ENCODE measurements at places on chromosomes 4 and X.

DNA sequence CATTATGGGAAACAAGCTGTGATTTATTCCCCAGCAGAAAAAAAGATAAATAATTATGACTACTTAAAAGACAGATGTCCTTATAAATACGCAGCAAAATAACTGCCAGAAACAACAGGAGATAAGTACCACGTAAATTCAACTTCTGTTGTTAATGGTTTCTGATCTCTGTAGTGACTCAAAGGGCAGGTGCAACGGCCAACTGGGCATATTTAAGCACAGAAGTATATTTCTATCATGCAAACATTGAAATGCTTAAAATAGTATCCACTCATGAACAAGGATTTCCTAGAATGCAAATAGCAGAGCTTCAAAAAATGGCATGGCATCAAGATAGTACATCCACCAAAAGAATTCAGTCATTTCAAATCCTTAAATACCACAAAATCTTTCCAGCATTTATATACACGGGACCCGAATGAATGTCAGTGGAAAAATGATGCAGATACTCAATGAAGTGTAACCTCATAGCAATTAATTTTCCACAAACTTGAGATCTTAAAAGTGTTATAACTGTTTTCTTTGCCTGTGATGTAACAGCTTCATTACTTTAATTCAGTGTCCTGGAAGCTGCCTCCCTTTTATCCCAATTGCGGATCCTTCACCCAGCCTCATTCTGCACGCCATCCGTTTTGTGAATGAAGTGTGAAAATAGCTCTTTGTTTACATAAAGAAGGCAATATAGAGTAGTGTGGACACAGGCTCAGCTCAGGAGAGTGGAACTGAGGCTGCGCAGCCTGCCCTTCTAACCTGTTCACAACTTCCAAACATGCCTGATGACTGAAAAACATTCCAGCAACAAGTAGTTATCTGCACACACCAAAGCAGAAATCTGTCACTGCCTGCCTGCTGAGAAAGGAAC, 10.2 kb downstream of the PDGFC start:
- no peak for DNase-seq

DNA sequence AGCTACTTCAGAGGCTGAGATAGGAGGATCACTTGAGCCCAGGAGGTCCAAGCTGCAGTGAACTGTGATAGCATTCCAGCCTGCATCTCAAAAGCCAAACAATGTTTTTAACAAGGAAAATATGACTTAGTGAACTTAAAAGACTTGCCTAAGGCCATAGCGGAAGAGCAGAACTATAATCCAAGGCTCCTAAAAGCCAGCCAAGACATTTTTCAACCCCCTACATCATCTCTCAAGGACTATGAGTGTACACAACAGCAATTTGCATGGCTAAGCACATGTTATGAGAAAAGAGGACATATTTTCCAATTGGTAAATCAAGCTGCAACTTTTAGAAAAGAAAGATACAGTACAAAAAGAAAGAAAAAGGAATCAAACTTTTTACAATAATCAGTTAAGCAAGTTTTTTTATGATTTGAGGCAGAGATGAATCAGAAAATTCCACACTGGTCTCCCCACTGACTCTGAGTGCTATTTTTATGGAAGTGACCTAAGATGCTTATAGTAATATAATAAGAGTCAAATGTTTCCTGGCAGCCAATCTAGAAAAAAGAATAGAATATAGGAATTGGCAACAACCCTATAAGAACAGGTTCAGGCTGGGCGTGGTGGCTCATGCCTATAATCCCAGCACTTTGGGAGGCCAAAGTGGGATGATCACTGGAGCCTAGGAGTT, 9.8 kb upstream of the ACOT9 start:
- DNase-seq, result no peak

DNA sequence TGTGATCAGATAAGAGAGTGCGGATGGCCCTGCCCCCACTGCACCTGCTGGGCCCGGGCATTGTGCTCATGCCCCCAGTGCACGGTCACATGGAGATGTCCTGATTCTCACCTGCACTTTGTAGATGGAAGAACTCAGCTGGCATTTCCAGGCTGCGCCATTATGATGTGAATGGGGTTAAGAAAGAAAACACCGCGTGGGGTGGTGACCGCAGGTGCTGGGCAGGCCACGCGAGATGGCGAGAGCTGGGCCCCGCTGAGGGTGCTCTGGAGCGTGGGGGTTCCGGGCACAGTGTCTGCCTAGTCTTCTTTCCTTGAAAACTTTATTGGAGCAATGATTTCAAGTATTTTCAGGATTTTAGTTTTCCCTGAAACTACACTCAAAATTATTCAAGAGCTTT, 17.8 kb upstream of the HGFAC start:
- DNase-seq, result no peak

- peak; percentile 14 for DNase-seq
These were observed 50.2 kb downstream of the LEF1 start for GRCh38 chr4:108118505-108118904.

GRCh38 chr4:98260579-98261404, at the start of gene RAP1GDS1:
RAP1GDS1 (plus strand) TSS chr4:98261384; CDS start chr4:98261566, 182 bp downstream.
- DNase-seq, result peak; percentile 93

DNA sequence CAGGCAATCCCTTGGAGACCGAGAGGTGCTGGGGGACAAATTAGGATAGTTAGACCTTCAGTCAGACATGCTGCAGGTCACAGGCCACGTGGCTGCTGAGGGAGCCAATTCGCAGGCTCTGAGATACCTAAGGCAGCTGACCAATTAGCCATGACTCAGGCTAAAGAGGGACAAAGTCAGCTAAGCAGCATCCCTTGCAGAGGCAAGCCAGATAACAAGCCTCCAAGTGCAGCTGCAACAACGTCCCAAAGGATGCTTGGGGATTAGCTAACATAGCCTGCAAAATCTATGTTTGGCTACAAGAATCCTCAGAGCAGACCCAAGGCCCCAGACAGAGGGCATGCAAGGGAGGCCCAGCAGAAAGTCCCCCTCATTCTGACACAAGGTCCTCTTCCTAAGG, 93.5 kb downstream of the SEL1L3 start:
- peak; percentile 25 for DNase-seq

DNA sequence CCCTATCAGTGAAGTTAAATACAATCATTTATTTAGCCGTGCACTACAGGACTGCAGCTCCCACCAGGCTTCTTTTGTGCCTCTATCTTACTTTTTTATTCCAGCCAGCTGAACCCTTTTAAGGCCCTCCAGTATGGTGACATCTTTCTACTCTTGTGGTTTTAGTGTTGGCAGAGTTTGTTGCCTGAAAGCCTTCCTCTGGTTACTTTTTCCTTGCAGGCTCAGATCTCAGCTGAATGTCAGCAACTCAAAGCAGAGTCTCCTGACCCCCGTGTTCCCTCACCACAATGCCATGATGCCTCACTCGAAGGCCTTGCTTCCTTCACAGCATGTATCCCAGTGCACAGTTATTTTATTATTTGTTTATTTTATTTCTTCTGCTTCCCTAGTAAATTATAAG, 818.9 kb upstream of the LCORL start:
- DNase-seq, result no peak

GRCh38 chrX:76183289-76184049, 10.6 kb downstream of the PBDC1 start:
- DNase-seq, result no peak

- no peak for DNase-seq
These were observed 111.7 kb downstream of the ADRA2C start for GRCh38 chr4:3877868-3878267.

DNA sequence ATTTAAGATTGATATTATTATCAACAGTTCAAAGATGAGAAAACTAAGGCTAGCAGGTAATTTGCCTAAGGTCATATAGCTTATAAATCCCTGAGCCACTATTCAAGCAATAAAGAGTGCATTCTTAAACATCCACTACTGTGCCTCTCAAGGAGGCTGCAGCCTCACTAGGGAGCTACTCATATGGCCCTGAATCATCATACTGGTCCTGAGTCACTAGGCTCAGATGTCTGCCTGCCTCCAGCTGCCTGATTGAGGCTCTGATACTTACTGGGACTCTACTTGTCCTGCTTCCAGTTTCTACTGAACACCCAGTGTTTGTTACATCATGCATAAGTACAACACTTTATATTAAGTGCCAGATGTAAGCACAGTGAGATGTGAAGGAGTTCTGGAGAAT, 110.7 kb downstream of the AASDH start:
- DNase-seq, result no peak

GRCh38 chrX:38080808-38081207, 74.5 kb downstream of the SYTL5 start:
- DNase-seq, result no peak

DNA sequence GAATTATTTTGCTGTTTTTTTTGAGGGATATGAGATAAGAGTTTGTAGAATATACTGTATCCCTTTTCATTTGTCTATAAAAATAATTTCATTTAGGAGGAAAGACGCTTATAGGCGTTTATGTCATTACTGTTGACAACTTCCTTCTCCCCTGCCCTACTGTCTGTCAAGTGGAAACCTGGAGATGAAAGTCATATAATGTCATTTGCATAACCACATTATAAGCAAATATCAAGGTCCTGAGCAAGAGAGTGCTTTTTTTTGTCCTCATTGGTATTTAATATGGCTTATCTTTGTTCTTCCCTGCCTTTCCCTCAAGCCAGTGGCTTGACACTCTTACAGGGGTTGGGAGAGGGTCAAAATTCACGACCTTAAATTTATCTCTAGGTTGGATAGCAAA, 55.8 kb downstream of the LRP2BP start:
- DNase-seq, result no peak

DNA sequence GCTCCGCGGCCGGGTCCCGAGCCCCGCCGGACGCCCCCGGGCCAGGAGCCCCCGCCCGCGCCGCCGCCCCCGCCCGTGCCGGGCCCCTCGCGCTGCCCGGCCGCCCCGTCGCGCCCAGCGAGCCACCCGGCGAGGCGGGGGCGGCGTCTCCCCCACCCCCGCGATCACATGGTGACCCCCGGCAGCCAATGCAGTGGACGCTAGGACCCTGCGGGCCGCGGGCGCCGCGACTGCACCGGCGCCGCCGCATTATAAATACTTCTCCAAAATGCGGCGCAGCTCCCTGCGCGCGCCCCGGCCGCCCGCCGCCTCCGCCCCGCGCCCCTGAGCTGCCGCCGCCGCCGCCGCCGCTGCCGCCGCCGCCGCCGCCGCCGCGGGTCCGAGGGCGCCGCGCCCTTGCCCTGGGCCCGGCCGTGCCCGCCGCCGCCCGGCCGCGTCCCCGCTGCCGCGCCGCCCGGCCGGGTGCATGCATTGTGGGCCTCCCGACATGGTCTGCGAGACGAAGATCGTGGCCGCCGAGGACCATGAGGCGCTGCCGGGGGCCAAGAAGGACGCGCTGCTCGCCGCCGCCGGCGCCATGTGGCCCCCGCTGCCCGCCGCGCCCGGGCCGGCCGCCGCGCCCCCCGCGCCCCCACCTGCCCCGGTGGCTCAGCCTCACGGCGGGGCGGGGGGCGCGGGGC, at the start of gene NAT8L:
Gene NAT8L (plus strand): TSS at position 282 of the 680 bp plus-strand sequence. CDS start 185 bp downstream, at position 467.
- DNase-seq, result no peak

- peak; percentile 63 for DNase-seq
These were observed 2.9 kb downstream of the TBL1X start for GRCh38 chrX:9467751-9468150.

DNA sequence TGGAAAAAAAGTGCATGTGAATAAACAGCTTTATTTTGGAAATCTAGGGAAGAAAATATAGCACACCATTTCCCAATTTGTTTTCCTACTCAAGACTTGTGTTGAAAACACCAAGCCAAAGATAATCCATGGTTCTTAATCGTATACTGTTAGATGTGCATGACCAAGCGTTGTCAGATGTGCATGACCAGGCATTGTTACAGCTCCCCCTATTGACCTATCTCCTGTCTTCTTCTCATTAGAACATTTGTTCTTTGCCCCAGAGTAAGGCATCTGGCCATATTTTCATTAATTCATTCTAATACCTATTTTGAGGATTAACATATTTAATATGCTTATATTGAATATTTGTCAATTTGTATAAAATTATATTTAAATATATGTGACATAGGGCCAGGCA, 14.4 kb upstream of the VCX start:
- DNase-seq, result no peak

- DNase-seq, result no peak
These were observed 56.6 kb downstream of the NELFA start for GRCh38 chr4:1952058-1952700.

GRCh38 chrX:138745196-138745595, 33.7 kb upstream of the FGF13 start:
- DNase-seq, result peak; percentile 34

- no peak for DNase-seq
These were observed 215.1 kb upstream of the SFRP2 start for GRCh38 chr4:154004016-154004415.

- DNase-seq, result no peak
These were observed 119.8 kb downstream of the SPOCK3 start for GRCh38 chr4:167114416-167114971.

GRCh38 chr4:112808001-112808400, 171.1 kb downstream of the LARP7 start:
- DNase-seq, result no peak

- DNase-seq, result peak; percentile 39
These were observed 15.6 kb upstream of the BBS12 start for GRCh38 chr4:122716825-122717448.

GRCh38 chr4:2009651-2010233, 968 bp upstream of the NELFA start:
- DNase-seq, result peak; percentile 63

DNA sequence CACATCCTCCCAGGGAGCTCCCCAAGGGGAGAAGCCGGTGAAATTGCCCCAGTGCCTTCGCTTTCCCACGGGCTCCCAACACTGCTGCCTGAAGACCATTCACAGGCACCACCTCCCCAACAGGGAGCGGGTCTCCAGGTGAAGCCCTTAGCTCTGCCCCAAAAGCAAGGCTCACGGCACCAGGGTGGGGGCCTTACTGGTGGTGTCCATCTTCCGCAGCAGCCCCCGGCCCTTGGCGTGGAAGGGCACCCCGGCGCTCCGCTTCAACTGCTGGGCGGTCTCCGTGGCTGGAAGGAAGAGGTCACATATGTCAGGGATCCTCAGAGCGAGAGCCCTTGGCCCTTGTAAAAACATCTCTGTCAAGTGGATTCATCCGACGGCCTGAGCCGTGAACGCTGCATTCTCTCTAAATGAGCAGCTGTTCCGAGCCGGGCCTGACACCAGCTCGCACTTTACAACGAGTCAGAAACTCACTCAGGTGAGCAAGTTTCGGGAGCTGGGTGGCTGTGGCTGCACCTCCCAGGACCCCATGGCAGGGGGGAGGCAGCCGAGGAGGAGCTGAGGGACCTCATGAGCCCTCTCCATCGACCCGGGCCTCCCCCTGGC, 20.9 kb downstream of the NELFA start:
- no peak for DNase-seq

DNA sequence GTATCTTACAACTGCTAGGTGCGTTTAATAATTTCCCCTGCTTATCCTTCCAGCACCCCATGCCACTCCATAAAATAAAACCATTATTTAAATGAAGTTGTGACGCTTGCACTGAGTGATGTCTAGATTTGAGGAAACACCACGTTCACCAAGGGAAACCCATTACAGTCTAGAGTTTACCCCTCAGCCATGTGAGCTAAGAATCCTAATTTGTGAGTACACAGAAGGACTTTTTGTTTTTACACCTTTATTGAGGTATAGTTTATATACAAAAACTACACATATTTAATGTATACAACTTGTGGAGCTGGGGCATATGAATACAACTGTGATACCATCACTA, 326.8 kb downstream of the RAPGEF2 start:
- no peak for DNase-seq

Data from ELF-1 (cell line).